ENCODE measurements at places on chromosomes 5 and 9. TPM values are rescaled to one million over a fixed set of nuclear protein-coding genes. Genes with fewer than 3 reads are reported as not detected.

DNA sequence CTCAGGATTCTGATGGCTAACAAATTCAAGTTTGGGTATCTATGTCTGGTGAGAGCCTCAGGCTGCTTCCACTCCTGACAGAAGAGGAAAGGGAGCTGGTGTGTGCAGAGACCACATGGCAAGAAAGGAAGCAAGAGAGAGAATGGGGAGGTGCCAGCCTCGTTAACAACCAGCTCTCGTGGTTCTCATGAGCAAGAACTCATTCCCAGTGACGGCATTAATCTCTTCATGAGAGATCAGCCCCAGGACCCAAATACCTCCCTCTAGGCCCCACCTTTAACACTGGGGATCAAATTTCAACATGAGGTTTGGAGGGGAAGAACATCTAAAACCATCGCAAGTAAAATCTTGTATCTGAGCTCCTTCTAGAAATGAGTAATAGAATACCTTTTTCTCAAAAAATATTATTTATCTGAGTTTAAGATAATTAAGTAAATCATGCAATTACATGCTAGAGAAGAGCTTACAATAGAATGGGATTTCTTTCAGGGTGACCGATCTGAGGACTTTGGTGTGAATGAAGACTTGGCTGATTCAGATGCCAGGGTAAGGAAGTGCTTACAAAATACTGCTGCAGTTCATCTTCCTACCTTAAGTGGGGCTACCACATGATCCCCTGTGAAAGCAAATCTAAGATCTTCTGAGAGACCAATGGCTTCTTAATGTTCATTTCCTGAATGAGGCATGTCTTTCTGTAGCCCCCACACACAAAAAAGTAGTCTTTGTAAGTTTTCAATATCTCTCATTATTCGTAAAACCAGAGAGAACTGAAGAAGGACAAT is 11.5 kb downstream of the ANXA1 start:
- no peak for DNase-seq

GRCh38 chr9:116901260-116901659 is 214.2 kb downstream of the TRIM32 start:
- DNase-seq, result no peak

The NOXA1 gene
- 3.3 TPM for total RNA-seq

DNA sequence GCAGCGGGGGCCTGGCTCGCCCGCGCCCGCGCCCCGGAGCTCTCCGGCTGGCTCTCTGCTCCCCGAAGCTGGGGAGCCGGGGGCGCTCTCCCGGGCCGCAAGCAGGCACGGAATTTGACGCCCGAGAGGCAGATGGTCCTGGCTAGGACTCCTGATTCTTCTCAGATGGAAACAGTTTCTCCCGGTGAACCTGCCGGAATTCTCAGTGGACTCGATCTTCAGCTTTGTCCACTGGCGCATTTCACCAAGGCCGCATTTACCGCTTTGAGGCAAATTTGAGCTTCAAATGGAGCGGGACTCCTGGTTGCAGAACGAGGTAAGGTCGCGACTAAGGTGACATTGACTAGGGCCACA is 305.7 kb upstream of the KCNN2 start:
- DNase-seq, result no peak

DNA sequence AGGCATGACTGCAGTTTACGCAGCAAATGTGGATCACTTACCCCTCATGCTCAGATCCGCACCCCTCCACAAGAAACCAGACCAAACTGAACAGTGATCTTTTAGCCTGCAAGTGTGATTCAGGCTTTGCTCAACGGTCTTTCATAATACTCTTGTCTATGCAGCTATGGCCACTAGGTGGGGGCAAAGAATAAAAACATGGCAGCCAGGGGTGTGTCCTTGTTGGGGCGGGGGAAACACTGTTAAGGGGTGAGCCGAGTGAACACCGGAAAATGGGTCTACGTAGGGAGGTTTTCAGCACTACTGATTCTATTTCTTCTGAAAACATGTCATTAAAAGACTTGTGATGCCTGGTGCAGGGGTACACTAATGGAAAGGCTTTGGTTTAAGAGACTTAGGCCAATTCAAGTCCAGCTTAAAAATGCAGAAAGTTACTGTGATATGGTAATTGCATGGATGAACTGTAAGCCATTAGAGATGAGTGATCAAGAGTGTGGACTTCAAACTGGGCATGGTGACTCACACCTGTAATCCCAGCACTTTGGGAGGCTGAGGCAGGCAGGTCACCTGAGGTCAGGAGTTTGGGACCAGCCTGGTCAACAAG is 49.9 kb upstream of the GPR151 start:
- no peak for DNase-seq

GRCh38 chr9:15282567-15283285 is 24.3 kb downstream of the TTC39B start:
- no peak for DNase-seq

DNA sequence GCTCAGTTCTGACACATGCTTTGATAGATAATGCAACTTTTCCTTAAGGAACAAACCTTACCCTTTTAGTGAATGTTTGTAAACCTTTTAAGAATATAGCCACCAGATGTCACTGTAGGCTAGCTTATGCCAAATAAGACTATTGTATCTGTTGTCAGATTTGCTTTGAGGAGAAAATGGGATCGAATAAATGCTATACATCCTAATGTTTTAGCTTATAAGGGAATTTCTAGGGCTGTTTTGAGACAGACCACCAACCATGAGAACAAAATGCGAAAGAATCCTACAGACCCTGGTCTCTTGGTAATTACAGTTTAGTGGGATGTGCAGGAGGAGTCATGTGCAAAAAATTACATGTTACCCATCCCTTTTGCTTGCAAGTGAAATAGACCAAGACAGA is 127.6 kb upstream of the NMUR2 start:
- DNase-seq, result no peak

- DNase-seq, result no peak
Measured at GRCh38 chr5:149725296-149725695, 4.8 kb upstream of the PPARGC1B start.

The LCN2 gene
- total RNA-seq, result 41.5 TPM

The GAPT gene
- total RNA-seq, result 1.0 TPM

DNA sequence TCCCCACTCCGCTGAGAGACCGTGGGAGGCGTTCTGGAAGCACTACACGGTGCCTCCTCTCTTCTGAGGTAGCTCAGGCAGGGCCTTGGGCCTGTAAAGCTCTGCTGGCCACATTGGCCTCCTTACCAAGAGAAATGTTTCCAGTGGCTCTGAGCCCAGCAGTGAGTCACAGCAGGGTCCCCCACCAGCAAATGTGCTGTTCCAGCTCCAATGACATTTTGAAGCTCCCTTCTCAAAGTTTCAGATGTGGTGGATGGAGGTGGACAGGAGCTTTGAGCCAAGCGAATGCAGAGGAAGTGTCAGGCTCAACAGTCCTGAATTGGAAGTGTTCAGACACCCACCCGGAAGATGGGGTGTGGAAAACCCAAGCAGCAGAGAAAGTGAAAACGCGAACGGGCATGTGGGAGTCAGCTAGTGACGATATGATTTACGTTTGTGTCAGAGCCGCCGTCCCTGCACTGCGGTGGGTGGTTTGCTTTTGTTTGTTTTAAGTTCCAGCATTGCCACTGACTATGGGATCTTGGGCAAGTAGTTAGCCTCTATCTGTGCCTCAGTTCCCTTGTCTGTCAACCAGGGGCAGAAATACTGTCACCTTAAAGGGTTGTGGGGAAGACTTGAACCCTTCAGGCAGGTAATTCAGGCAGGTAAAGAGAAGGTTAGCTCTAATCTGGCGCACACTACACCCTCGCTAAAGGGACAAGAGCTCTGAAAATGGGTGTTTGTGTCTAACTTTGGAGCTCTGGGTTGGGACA is 38.2 kb downstream of the C5orf15 start:
- no peak for DNase-seq

The IRGM gene
- 0.71 TPM for total RNA-seq

The ATP10B gene
- 0.30 TPM for total RNA-seq

GRCh38 chr5:95646569-95647431 is at the start of gene RFESD:
RFESD (plus strand) TSS chr5:95646777; CDS start chr5:95652272, 5,495 bp downstream.
- DNase-seq, result peak; percentile 100

The ANXA1 gene
- total RNA-seq, result 275 TPM

All from upper lobe of left lung (tissue), 6 donors.